Stromal cell of bone marrow (primary cell): ENCODE measurements at places on chromosomes 2 and 18.

DNA sequence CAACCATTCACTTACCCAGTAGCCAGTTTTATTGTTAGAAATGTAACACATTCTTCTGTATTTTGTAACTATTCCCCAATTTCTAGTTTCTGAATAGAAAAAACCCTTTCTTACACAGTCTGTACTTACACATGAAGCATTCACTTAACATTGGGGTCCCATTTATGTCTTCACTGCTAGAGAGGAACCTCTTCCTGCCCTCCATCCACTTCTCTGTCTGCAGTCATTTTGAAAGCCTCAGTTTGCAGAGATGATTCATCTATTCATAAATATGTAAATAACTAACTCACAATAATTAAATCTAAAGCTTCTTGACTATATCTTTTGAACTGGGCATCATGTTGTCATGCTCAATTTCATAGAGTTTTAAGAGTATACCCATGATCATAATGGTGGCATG lies 55.9 kb downstream of the ZRANB3 start:
- DNase-seq, result no peak

DNA sequence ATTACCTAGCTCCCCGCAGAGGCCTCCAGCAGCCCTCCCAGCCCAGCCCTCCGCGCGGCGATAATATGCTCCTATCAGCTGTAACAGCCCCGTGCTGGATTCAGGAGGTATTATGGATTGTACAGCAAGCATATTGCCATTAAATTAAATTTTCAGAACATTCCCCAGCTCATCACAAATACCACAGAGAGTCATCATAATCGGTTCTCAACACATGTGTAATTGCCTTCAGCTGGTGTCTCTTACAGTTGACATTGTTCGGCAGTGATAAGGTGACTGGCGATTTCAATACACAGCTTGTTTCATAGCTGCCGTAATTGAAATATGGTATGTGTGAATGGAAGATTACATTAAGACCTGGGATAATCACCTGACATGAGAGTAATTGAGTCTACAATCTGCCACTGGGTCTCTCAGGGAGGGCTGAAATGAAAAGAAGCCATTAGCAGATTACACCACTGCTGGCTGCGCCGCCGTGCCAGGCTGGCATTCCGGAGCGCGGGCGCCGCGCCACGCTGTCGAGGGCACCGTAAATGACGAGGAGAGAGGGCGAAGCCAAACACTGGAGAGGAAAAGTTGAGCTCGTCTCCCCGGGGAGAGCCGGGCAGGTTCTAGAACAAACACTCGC lies 549.4 kb upstream of the SALL3 start:
- DNase-seq, result no peak

DNA sequence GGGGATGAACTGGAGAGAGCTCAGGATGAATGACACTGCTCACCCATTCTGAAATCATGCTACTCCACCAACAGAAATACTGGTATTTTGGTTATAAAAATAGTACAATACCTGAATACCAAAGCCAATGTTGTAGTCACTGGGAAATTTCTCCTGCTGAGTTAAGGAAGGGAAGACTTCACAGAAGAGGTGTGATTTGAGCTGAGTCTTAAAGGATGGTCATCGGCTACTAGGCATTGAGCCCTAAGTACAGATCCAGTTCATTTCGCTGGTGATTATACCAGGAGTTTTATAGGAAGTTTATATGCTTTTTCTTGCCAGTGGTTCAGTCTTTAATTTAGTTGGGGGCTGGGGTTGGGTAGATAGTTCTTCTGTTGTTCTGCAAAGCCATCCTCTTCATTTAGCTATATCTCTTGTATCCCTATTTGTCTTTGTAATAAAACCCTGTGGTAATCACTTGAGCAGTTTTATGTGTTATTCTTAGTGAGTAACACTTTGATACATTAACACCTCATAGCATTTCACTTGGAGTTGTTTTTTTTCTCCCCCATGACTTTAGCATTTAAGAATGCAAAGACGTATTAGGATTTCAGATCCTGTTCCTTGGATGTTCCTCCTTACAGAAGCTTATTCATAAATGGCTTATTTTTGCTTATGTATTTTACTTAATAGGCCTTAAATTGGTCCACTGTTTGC lies 239.9 kb upstream of the FOSL2 start:
- DNase-seq, result no peak

DNA sequence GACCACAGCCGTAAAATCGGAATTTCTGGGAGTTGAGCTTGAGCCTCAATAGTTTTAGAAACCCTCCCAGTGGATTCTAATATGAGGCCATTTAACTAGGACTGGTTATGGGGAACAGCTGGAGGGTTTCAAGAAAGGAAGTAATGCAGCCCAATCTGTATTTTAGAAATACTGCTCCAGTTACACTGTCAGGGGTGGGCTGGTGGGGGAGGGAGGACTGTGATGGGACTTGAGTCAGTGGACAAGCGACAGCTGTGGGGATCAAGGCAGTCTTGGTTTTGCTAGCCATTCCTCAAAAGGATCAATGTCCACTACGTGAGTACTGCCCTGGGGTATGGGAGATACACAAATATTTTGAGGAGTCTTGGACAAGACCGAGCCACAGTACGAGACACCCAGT lies 34.8 kb downstream of the ASB1 start:
- DNase-seq, result no peak

DNA sequence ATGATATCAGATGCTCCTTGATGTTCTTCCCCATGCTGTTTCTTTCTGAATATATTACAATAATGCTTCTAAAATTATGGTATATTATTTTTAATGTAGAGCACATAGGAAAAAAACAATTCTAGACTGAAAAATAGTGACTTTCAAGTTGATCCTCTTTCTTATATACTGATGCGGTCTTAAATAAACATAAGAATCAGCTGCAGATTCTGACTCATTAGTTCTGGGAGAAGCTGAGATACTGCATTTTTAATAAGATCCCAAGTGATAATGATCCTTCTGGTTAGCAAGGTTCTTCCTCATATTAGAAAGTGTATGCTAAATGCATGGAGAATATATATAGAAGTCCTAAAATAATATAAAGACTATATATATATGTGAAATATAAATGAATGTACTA lies 124.9 kb downstream of the XIRP2 start:
- no peak for DNase-seq

- DNase-seq, result no peak
These were observed 16.9 kb downstream of the ZNF521 start for GRCh38 chr18:25335062-25335461.

GRCh38 chr2:17162713-17163112 lies 355.5 kb downstream of the RAD51AP2 start:
- no peak for DNase-seq

- DNase-seq, result no peak
These were observed 234.6 kb downstream of the EIPR1 start for GRCh38 chr2:3142961-3143571.

- peak; percentile 54 for DNase-seq
These were observed 64.7 kb upstream of the MGAT5 start for GRCh38 chr2:134189009-134189720.

GRCh38 chr2:46339676-46340459 lies 42.7 kb downstream of the EPAS1 start:
- no peak for DNase-seq

DNA sequence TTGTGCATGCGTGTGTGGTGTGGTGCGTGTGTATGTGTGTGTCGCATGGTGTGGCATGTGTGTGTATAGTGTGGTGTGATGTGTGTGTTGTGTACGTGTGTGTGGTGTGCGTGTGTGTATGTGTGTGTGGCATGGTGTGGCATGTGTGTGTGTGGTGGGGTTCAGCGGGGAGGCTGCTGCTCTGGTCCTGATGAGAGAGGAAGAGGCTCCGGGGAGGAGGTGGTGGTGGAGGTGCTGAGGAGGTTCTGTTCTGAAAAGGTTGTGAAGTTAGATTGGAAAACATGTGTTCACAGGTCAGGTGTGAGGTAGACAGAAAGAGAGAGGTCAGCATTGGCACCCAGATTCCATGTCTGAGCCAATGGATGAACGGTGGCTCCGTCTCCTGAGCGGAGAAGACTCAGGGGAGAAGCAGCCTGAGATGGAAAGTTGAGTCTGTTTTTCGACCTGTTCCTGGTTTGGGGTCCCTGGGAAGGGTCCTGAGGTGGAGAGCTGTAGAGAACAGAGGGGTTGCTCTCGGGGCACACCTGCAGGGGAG lies 67.2 kb upstream of the HDAC4 start:
- no peak for DNase-seq

GRCh38 chr2:59463426-59463825 lies 1090.0 kb downstream of the BCL11A start:
- no peak for DNase-seq

DNA sequence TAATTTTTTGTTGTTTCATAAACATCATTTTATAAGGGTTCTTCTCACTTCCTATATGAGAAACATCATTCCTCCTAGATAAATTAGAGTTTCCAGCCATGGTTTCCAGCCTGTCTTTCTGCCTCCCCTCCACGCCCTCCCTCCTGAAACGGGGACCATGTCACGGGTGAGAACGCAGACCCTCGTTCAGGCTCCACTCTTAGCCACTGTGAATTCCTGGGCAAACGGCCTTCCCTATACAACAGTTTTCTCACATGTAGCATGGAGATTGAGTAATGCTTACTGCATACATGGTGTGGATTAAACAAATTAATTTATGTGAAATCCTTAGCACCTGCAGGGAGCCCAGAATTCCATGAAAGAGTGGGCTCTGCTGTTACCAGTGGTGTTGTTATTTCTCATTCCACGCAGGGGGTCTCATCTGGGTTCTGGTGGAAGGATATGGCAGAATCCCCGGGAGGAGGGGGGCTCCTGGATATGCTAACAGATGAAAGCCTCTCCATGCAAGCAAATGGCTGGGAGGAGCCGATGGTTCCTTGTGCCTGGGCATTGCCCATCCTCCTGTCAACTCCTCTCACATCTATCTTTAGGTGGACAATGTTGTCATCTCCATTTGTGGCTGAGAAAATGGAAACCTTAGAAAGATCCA lies 54.0 kb upstream of the TWIST2 start:
- DNase-seq, result no peak

- no peak for DNase-seq
These were observed 2.2 kb downstream of the MYO3B start for GRCh38 chr2:170180031-170180566.

DNA sequence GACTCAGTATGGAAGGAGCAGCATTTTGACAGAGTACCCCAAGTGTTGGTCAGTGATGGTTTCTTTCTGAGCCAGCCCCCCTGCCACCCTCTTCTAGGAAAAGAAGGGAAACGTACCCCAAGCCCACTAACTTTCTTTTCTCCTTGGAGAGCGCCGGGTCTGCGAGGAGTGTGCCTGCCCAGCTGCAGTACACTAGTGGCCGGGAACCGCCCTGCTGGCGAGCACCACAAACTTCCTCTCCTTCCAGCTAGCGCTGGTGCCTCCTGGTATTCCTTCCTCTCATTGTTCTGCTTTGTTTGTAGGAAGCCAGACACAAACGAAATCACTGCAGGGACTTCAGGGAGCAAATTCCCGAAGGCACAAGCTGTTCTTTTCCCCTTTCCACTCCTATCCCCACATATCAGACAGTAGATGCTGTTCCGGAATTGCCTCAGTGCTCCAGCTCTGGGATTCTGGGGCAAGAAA lies 1.8 kb downstream of the CCDC85A start:
- DNase-seq, result no peak

DNA sequence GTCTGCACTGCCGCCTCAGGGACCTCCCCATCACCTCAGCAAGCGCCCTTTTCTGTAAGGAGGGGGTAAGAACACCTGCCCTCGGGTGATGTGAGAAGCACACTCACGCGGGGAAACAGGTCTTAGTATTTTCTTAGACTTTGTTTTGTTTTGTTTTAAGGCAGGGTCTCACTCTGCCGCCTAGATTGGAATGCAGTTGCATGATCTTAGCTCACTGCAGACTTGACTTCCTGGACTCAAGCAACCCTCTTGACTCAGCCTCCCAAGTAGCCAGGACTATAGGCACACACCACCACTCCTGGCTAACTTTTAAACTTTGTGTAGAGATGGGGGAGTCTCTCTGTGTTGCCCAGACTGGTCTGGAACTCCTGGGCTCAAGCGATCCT lies 37.1 kb downstream of the RAMP1 start:
- no peak for DNase-seq

DNA sequence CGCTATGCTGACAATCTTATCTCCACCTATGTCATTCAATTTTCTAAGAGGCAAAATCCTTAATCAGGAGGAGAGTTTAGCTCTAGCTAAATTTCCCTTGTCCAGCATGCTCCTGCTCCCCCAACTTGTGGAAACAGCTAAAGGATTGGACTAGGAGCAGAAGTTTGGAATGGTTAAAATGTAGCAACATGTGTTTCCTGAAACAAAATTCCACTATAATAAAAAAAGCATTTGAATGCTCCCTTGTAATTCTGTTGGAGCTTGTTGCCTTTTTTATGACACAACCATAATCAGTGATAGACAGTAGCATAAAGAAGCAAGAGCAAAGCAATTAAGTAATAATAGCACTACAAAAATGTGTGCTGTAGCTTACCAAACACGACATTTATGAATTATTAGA lies 6.9 kb downstream of the ACTR3 start:
- no peak for DNase-seq

DNA sequence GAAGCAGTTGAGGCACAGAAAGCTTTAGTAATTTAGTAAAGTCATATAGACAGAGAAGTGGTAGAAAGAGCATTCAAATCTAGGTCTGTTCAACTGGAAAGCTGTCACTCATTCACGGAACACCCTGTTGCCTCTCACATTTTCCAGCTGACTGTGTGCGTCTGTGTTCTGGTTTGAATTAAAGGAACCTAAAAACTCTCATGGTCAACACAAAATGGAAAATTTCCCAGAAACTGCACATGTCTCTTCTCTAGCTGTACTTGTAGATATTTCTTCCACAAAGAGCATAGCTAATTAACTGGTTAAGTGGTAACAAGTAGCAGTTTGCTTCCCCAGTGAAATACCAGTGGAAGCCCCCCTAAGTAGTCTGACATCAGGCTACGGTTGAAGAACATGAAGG lies 390.8 kb downstream of the TGIF1 start:
- DNase-seq, result no peak

DNA sequence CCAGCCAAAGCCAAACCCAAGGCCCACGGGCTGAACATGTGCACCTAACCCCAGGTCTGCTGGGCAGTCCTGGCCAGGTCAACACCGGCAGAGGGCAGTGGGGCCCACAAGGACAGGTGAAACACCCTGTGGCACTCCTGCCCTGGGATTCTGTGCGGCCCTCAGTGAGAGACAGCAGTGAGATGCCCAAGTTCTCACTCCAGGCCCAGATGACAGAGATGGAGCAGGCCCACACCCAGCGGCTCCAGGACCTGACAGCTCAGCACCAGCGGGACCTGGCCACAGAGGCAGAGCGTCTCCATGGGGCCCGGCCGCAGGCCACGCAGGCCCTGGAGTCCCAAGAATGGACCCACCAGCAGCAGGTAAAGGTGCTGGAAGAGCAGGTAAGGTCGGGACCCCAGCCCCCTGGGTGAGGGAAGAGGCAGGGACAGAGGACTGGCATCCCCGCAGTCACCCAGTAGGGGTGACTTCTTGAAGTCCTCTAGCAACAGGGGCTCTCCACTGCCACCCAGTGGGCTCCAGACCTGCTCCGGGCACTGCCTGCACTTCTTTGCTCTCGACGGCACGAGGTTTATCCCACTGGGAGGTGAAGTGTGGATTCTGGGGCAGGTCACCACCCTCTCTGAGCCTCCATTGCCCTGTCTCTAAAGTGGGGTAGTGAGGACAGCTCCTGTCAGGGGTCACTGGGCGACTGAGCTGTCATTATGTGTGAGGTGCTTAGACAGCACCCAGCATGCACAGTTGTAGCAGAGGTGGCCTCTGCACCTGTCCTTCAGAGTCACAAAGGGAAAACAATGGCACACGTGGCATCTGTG lies 8.8 kb upstream of the SNED1 start:
- DNase-seq, result no peak

- no peak for DNase-seq
These were observed 27.2 kb upstream of the KCNF1 start for GRCh38 chr2:10884574-10884975.

GRCh38 chr2:174071321-174071720 lies 106.1 kb upstream of the SP3 start:
- no peak for DNase-seq
